Mesenteric fat pad (tissue), 1 donor: ENCODE measurements at places on chromosomes 5 and 9. TPM values are rescaled to one million over a fixed set of nuclear protein-coding genes. Genes with fewer than 3 reads are reported as not detected.

DNA sequence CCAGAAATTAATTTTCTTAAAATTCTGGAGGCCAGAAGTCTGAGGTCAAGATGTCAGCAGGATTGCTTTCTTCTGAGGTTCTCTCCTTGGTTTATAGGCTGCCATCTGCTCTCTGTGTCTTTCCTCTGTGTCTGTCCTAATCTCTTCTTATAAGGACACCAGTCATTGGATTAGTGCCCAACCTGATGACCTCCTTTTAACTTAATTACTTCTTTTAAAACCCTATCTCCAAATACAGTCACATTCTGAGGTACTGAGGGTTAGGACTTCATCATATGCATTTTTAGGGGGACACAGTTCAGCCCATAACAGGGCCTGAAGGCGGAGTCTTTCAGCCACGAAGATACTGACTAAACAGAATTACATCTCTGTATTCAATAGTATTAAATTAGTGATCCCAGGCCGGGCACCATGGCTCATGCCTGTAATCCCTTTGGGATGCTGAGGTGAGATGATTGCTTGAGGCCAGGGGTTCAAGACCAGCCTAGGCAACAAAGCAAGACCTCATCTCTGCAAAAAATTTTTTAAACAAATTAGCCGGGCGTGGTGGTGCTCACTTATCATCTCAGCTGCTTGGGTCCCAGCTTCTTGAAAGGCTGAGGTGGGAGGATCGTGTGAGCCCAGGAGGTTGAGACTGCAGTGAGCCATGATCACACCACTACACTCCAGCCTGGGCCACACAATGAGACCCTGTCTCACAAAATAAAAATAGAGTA lies 5.9 kb upstream of the RPS6 start:
- DNase-seq = no peak

DNA sequence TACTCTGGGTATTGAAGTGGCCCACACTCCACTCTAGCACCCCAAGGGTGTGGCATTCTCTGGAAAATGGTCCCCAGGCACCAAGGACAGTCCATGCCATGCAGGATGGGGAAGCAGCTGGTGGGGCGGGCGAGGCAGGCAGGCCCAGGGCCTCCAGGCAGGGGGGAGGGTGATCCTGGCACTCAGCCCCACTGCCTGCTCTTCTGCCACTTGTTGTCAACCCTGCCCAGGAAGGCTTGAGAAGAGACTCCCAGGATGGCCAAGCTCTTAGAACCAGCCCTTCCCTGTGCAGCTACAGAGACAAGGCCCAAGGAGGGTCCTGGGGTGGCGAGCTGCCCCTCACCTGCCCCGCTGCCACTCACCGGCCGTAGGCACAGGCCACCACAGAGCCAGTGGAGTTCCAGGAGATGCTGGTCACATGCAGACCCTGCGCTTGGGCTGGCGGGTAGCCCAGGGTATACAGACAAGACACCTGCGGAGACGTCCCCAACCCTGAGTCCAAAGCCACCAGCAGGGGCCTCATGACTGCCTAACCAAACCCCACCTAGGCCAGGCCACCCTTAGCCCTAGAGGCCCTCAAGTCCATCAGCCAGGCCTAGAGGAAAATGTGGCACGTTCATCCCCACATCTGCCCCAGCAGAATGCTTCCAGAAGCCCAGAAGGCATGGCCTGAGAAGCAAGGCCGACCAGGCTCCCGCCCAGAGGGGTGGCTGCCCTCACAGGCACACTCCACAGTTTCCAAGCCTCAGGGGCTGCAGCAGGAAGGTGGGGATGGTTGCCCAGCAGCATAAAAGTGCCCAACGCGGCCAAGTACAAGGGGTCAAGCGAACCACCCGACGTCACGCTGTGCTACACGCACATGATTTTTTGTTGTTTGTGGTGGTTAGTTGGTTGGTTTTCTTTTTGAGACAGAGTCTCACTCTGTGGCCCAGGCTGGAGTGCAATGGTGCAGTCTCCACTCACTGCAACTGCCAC lies 19.8 kb downstream of the DYNC2I2 start:
- no peak for DNase-seq

DNA sequence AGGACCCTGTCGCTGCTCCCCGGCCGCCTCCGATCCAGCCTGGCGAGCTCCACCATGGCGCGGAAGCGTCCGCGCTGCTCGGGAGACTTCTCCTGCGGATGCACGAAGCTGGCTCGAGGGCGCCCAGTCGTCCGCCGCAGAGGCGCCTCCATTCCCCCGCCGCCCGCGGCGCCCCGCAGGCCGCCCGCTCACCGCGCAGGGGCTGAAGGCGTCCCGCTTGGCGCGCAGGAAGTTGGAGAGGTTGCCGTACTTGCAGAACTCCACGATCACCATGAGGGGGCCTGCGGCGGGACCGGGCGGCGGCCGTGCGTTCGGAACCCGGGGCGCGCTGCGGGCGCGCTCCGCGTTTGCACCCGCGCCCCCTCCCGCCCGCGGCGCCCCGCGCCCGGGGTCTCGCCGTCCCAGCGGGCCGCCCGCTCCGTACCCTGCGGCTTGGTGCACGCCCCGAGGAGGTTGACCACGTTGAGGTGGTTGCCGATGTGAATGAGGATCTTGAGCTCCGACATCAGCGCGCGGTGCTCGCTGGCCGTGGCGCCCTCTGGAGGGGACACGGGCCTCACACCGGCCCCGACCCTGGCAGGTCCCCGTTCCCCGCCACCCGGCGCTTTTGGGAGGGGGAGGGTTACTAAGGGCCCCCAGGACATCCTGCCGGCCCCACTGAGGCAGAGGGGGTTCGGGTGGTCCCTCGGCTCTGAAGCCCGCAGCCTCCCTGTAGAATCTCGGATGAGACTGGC lies 27.7 kb upstream of the SCGB3A1 start:
- DNase-seq = no peak

Gene F2R
- total RNA-seq = 4.9 TPM

Gene WHRN
- total RNA-seq = 5.5 TPM
